ENCODE measurements at places on chromosomes 11 and 22.

- no peak for DNase-seq
Observed at GRCh38 chr11:112025707-112026106, 499 bp downstream of the DLAT start.

GRCh38 chr22:32777987-32778386, 23.5 kb upstream of the TIMP3 start:
- no peak for DNase-seq

- DNase-seq, result no peak
Observed at GRCh38 chr11:80163441-80163840, 722.6 kb upstream of the TENM4 start.

GRCh38 chr11:125258291-125259032, 93.9 kb downstream of the PKNOX2 start:
- no peak for DNase-seq

Measured in stimulated activated naive CD4-positive, alpha-beta T cell (primary cell).